ENCODE measurements at places on chromosomes 7 and 10.

DNA sequence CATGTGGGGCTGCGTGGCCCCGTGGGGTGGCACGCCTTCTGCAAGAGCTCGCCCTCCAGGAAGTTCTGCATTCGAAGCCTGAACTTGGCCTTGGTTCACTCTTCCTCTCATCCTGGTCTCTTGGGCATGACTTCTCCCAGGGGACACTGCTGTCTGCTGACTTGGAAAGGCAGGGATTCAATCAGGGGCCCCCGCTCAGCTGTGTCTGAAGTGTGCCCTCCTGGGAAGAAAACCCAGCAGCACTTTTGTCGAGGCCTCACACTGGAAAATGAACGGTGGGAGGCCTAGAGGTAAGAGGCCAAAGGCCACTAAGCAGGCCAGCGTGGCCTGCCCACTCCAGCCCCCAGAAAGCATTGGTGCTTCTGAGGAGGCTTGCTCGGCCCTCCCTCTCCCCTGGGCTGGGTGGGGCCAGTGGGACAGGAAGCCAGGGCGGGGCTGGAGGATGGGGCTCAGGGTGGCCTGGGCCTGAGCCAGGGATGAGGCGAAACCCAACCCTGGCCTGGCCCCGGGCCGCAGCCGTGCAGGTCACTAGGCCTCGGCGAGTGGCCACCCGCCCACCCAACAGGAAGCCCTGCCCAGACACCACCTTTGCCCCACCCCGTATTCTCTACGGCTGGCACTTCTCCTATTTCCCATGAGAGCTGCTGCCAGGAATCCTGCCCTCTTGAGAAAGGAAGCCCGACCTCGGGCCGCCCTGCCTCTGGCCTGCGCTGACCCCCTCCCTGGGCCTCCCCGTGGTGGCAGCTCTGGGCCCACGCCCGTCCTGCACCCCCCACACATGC is 81.1 kb downstream of the ZMIZ1 start:
- no peak for DNase-seq

GRCh38 chr10:109966961-109967738 is 40.6 kb upstream of the ADD3 start:
- DNase-seq, result no peak

GRCh38 chr10:121460733-121461132 is 137.5 kb downstream of the FGFR2 start:
- no peak for DNase-seq

GRCh38 chr7:573933-574381 is 54.3 kb upstream of the PDGFA start:
- no peak for DNase-seq

GRCh38 chr7:104895522-104896236 is 118.3 kb upstream of the KMT2E start:
- no peak for DNase-seq

DNA sequence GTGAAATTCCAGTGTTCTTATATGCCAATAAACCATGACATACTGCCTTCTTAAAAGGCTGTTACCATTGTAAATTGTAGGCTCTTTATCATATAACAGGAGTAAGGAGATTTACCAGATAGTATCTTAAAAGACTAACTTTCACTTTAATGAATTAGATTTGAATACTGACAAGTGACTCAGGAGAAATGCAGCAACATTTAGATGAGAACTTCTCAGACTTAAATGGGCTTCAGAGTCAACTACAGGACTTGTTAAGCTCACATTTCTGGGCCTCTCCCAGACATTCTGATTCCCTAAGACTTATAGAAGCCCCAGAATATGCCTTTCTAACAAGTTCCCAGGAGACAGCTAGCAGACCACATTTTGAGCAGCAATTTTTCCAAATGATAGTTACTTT is 466.3 kb downstream of the ARL4A start:
- DNase-seq, result no peak

- no peak for DNase-seq
These were observed 519.1 kb upstream of the AUTS2 start for GRCh38 chr7:69078997-69079769.

GRCh38 chr7:50415844-50416364 is 34.2 kb downstream of the FIGNL1 start:
- no peak for DNase-seq

GRCh38 chr7:102021841-102022618 is 204.6 kb downstream of the CUX1 start:
- no peak for DNase-seq

DNA sequence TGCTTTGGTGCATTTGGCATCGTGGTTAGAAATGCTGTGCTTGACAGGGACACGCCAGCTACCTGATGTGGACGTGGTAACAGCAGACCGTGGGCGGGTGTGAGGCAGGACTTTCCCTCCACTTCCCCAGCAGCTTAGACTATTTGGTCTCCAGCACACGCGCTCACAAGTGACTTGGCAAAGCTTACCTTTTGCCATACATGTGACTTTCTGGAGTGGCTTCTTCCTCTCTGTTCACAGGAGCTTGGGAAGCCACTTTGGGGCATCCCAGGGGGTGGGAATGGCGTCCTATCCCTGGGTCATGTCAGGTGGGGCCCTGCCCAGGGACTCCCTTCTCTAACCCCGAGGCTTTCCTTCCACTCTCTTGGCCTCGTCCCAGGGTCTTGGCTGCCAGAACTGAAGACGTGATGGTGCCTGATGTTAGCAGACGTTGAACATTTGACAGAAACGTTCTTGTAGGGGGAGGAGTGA is 228.7 kb upstream of the KLF6 start:
- no peak for DNase-seq

- no peak for DNase-seq
These were observed 238.2 kb downstream of the GRID1 start for GRCh38 chr10:86128360-86128759.

- no peak for DNase-seq
These were observed 115.3 kb upstream of the WDR11 start for GRCh38 chr10:120735773-120736371.

DNA sequence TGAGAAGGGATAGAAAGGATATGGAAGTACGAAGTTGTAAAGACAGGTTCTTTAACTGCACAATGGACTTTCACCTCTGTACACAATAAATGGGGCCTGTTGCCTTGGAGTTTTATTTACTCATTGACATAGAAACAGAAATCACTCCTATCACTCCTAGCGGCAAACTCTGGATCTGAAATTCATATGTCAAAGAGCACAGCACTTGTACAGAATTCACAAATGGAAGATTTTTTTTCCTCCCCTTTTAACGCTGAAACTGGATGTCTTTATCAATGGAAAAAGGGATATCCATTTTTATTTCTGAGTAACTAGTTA is 18.2 kb downstream of the NT5C3A start:
- no peak for DNase-seq

DNA sequence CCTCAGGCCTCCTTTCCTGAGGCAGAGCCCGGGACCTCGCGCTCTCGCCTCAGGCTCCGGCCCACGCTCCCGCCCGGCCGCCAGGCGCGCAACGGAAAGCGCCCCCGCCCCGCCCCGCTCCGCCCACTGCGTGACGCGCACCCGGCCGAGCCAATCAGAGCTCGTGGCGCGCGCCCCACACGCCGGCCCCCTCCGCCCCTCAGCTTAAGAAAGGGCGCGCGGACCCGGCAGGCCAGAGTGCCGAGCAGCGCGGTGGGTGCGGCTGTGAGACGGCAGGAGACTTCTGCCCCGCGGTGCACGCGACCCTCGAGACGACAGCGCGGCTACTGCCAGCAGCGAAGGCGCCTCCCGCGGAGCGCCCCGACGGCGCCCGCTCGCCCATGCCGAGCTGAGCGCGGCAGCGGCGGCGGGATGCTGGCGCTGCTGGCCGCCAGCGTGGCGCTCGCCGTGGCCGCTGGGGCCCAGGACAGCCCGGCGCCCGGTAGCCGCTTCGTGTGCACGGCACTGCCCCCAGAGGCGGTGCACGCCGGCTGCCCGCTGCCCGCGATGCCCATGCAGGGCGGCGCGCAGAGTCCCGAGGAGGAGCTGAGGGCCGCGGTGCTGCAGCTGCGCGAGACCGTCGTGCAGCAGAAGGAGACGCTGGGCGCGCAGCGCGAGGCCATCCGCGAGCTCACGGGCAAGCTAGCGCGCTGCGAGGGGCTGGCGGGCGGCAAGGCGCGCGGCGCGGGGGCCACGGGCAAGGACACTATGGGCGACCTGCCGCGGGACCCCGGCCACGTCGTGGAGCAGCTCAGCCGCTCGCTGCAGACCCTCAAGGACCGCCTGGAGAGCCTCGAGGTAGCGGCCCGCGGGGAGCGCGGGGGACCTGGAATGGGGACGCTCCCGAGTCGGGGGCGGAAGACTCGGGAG is at the start of gene NPTX2:
TSS of gene NPTX2 (plus strand) at position 235 of the 909 bp plus-strand sequence. CDS start at position 412, 177 bp downstream.
- DNase-seq, result no peak

DNA sequence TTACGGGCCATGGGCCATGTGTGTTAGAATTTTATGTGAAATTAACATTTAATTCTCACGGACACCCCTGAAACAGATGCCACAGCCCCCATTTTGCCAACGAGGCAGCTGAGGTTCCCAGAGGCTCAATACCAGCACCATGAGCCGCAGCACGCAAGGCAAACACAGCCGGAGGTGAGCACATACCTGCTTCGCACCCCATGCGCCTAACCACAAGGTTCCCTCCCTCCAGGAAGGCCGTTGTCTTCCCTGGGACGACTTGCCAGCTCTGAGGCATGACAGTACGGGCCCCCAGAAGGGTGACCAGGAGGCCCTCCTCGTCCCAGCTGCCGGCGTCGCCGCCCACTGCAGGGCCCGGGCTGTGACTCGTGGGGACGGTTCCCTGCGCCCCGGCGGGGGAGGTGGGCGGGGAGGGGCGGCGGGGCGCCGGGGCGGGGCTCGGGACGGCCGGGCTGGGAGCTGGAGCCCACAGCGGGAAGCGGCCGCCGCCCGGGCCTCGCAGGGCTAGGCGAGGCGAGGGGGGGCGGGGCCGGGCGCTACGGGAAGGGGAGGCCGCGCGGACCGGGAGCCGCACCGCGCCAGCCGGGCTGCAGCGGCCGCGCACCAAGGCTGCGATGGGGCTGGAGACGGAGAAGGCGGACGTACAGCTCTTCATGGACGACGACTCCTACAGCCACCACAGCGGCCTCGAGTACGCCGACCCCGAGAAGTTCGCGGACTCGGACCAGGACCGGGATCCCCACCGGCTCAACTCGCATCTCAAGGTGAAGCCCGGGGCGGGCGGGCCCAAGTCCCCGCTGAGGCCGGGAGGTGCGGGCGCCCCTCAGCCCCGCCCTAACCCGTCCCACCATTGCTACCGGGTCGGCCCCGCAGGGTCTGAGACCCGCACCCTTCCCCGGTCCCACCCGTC is at the start of gene CAV2:
TSS of gene CAV2 (plus strand) at position 571 of the 910 bp plus-strand sequence. CDS start at position 615, 44 bp downstream.
- no peak for DNase-seq

- no peak for DNase-seq
These were observed 228.9 kb upstream of the PITRM1 start for GRCh38 chr10:3401491-3401938.

- DNase-seq, result peak; percentile 93
These were observed at the start of gene BET1 for GRCh38 chr7:94004024-94004951. BET1 (minus strand) TSS chr7:94004355; CDS start chr7:94004216, 139 bp downstream.

GRCh38 chr7:111174510-111174909 is 83.6 kb downstream of the LRRN3 start:
- DNase-seq, result no peak

GRCh38 chr10:23523251-23523650 is 84.4 kb downstream of the OTUD1 start:
- DNase-seq, result no peak

GRCh38 chr10:86630079-86630478 is 24.3 kb upstream of the OPN4 start:
- DNase-seq, result no peak

- DNase-seq, result no peak
These were observed 297.1 kb downstream of the PRPF18 start for GRCh38 chr10:13883636-13884444.

DNA sequence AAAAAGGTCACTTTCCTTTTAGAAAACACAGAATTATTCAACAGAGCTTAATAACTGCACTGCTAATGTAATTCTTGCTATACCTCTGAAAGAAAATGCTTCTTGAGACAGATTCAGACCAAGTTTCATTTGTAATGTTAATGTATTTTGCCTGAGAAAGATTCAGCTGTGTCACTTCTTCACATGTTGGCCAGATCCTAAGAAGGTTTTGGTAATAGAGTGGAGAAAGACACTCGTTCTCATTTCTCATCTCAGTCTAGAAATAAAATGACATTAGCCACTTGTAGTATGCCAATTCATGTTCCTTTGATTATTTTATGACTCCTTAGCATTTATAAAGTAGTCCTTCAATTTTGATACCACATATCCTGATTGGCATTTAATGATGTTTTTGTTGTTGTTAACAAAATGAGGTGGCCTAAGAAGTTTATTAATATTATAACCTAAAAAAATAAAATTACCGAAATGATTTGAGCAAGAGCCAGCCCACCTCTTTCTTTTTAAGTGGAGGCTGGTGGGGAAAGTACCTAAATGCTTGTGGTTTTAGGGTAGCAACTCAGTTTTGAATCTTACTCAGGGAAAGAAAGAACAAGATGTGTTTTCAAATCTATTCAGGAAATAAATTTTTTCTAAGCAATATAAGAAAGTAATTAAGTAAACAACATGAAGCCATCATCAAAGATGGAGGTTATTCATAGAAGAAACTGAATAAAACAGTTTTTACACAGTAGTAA is 16.4 kb upstream of the ELAPOR2 start:
- no peak for DNase-seq

GRCh38 chr7:30310674-30311362 is 26.4 kb downstream of the ZNRF2 start:
- DNase-seq, result no peak

DNA sequence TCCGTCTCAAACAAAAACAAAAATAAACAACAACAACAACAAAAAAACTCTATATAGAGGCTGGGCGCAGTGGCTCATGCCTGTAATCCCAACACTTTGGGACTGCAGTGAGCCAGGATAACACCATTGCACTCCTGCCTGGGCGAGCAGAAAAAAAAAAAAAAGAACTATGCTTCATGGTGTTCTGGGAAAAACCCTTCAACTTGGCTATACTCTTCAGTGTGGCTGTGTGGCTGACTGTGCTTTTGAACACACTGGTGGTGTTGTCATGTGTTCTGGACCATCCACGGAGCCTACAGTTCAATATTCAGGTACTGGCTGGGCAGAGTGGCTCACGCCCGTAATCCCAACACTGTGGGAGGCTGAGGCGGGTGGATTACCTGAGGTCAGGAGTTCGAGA is 26.5 kb downstream of the SNX8 start:
- no peak for DNase-seq

GRCh38 chr7:22296916-22297315 is 60.0 kb downstream of the RAPGEF5 start:
- no peak for DNase-seq

DNA sequence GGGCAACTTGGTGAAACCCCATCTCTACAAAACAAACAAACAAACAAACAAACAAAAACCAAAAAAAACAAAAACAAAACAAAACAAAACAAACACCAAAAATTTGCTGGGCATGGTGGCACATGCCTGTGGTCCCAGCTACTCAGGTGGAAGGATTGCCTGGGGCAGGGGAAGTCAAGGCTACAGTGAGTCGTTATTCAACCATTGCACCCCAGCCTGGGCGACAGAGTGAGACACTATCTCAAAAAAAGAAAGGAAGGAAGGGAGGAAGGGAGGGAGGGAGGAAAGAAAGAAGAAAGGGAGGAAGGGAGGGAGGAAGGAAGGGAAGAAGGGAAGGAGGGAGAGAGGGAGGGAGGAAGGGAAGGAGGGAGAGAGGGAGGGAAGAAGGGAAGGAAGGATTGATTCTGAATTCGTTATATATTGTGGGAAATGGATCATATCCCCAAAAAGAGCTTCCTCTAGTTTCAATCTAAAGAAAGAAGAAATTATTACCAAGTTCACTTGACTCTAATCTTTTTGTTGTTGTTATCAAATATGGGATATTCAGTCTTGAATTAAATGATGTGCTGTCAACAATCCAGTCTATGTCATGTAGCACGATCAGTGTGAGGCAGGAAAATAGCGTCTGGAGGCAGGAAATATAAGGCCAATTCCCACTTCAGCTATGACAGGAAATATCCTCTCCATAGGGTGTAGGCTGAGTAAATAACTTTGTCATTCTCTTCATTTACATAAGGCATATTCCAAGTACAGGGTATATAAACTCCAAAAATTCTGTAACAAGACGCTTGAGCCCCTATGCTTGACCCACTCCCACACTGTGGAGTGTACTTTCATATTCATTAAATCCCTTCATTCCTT is 26.2 kb upstream of the TRIM24 start:
- no peak for DNase-seq
